ENCODE measurements at places on chromosomes 13 and 19. TPM values are rescaled to one million over a fixed set of nuclear protein-coding genes. Genes with fewer than 3 reads are reported as not detected.

DNA sequence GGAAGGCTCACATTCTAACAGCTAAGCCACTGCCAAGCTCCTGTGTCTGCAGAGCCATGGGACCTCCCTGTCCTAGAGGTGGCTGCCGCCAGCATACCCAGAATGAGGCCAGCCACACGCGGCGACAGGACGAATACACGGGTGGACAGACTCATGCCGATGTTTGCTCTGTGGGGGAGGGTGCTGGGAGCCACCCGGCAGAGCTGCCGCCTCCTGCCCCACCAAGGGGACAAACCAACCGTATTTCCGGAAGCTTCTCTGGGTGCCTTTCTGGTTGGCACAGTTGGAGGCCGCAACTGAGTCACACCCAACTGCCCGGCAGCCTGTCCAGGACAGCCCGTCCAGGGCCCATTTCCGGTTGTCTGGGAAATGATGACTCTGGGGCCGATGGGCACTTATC is 20.3 kb downstream of the C13orf46 start:
- no peak overlapping the region for H3K4me3 ChIP-seq
- peak; percentile 15 for DNase-seq
- no peaks in the 10 kb centered on the region for H3K36me3 ChIP-seq
- no peaks in the 10 kb centered on the region for H3K27me3 ChIP-seq

- H3K4me3 ChIP-seq, result no peak overlapping the region
- no peaks in the 10 kb centered on the region for H3K36me3 ChIP-seq
- H3K27ac ChIP-seq, result no peak overlapping the region
- H3K4me1 ChIP-seq, result no peaks in the 10 kb centered on the region
- no peak for DNase-seq
These were observed 44.4 kb downstream of the KLF5 start for GRCh38 chr13:73103238-73103637.

Gene ARGLU1
- total RNA-seq, result 19.9 TPM

Gene NLRP7
- not detected for total RNA-seq

DNA sequence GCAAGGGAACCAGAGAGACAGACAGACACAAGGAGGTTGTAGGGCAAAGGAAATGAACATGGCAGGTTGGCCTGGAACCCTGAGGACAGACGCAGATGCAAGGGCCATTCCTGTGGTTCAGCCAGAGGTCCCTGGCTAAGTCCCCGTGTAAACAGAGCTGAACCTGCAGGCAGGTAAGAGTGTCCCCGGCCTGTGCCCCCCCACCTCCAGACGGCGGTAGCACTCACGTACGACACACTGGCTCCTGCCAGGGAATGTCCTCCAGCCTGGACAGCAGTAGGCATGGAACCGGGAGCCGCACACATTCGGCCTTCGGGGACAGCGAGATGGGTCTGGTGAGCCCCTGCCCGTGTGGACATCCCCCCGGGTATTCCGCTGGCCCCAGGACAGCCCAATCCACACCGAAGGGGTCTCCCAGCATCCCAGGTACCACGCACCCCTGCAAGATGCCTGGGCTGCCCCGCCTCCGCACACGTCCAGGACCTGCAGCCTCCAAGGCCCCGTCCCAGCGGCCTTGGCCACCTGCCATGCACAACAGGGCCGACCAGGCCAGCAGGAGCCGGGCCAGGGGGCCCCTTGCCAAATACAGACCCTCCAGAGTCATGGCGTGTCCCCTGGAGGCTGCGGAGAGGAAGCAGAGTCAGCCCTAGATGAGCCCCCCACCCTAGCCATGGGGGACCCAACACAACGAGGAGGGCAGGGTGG is 2.4 kb downstream of the FBN3 start:
- no peak overlapping the region for H3K4me3 ChIP-seq
- no peak overlapping the region for H3K27ac ChIP-seq
- no peak for DNase-seq
- no peaks in the 10 kb centered on the region for H3K27me3 ChIP-seq
- no peaks in the 10 kb centered on the region for H3K4me1 ChIP-seq

GRCh38 chr13:27765650-27766049 is 26.6 kb upstream of the GSX1 start:
- no peaks in the 10 kb centered on the region for H3K36me3 ChIP-seq
- no peak overlapping the region for H3K27ac ChIP-seq
- DNase-seq, result no peak

DNA sequence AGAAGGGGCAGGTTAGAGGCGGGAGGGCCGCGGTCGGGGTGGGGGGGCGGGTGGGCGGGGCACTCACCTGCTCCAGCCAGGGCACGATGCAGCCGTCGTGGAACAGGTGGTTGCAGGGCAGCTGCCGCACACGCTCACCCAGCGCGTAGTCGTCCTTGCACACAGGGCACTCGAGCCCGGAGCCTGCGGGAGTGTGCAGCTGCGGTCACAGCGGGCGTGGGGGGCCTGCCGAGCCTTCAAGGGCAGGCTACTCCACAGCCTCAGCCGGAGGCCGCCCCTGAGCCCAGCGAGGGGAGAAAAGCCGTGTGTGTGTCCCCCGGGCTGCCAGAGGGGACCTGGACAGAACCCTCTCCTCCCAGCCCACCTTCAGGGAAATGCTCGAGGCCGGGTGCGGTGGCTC is 8.6 kb downstream of the FGF22 start:
- H3K36me3 ChIP-seq, result peaks cover 62% of the 10 kb centered on the region
- H3K27me3 ChIP-seq, result no peaks in the 10 kb centered on the region
- H3K4me1 ChIP-seq, result no peaks in the 10 kb centered on the region
- no peak overlapping the region for H3K4me3 ChIP-seq

Gene CEACAM21
- 1.3 TPM for total RNA-seq

Gene ZNF571
- total RNA-seq, result 1.2 TPM

GRCh38 chr19:4144666-4145249 is 8.7 kb upstream of the CREB3L3 start:
- DNase-seq, result no peak
- no peaks in the 10 kb centered on the region for H3K27me3 ChIP-seq
- H3K36me3 ChIP-seq, result no peaks in the 10 kb centered on the region
- H3K4me1 ChIP-seq, result peaks cover 45% of the 10 kb centered on the region
- no peak overlapping the region for H3K27ac ChIP-seq

DNA sequence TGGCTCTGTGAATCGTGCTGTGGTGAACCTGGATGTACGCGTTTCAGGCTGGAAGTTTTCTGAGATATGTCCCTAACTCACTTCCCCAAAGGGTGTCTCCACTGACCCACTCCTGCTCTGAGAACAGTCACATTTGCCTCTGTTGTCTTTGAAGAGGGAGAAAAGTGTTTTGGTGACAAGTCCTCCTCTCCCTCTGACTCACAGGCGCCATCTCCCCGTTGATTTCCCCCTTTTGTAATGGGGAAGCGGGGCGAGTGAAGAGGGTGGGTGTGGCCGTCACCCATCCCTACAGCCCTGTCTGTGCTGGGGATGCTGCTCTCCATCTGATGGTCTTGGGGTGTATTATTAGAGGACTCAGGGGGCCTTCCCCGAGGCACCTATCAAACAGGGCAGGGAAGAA is 9.6 kb downstream of the APC2 start:
- no peak overlapping the region for H3K4me3 ChIP-seq
- no peaks in the 10 kb centered on the region for H3K4me1 ChIP-seq
- no peaks in the 10 kb centered on the region for H3K36me3 ChIP-seq
- no peaks in the 10 kb centered on the region for H3K27me3 ChIP-seq
- DNase-seq, result no peak
- no peak overlapping the region for H3K27ac ChIP-seq

DNA sequence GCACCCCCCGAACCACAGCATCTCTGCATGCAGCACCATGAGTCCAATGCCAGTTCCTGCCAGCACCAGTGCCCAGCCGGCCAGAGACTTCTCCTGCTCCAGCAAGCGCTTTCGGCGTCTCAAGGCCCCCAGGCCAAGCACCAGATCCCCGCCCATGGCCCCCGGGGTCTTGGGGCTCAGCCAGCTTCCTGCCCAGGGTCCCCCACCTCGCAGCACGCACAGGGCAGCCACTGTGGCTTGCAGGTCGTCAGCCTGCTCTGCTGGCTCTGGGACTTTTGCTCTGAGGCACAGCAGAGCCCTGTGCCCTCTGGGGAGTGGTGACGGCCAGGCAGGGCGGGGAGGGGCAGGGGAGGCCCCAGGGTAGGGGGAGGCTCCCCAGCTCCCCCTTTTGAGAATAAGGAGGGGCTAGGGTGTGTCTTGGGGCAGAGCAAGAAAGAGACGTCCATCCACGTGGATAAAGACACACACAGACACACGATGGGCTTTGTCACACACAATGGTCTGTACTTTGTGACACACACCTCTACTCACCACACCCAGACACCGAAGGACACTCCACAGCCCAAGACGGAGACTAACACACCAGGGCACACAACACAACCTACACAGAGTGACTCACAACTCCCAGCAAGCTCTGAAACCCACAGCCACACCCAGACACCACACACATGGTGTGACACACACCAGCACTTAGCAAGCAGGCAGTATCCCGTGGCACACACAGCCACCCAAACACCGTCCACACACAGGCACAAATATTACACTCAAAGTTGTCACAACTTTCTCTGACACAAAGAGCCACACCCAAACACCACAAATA is at the start of gene KCNN4:
Gene KCNN4 (minus strand): TSS at position 268 of the 820 bp plus-strand sequence. CDS start 112 bp downstream, at position 156.
- H3K4me3 ChIP-seq, result no peak within 1 kb of the TSS
- no peaks in the 10 kb centered on the region for H3K36me3 ChIP-seq
- H3K27me3 ChIP-seq, result no peaks in the 10 kb centered on the region
- DNase-seq, result no peak
- H3K27ac ChIP-seq, result no peak within 1 kb of the TSS

- H3K4me1 ChIP-seq, result no peaks in the 10 kb centered on the region
- peaks cover 32% of the 10 kb centered on the region for H3K27me3 ChIP-seq
- H3K4me3 ChIP-seq, result no peak within 1 kb of the TSS
- no peak within 1 kb of the TSS for H3K27ac ChIP-seq
These were observed at the start of gene APC2 for GRCh38 chr19:1449467-1450442. Gene APC2, plus strand, starts transcription at chr19:1450121. Its CDS starts 2,881 bp downstream, at chr19:1453002.

DNA sequence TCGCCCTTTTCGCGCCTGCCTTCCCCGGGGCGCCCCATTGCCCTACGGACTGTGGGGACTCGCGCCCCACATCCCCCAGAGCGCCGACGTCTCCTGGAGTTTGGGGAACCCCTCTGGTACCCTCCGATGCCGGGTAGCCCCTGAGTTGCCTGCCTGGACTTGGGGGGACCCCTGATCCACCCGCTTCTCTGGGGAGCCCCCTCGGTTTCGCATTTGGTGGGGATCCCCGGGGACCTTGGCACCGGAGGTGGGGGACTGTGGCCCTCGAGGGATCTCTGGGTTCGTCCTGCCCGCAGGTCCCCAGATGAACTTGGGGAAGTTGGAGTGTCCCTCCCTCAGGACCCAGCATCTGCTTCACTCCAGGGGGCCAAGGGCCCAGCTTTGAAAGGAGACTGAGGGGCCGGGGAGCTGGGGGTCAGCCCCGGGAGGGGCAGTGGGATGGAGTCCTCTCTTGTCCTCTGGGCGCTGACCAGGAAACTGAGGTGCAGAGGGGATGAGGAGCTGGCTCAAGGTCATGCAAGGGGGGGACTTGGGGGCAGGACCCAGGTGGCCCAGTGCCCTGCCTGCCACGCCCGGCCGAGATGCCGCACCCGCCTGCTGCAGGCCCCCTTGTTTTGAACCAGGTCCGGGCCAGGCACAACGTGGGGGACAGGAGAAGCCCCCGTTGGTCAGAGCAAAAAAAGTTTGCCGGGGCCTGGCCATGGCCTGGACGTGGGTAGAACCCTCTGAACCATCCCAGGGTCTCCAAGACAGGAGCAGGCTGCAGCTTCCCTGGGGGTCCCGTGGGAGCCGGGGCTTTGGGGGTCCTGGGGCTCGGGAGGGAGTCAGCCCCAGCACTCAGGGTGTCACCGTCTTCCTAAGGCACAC is 1.0 kb downstream of the EFNA2 start:
- H3K4me3 ChIP-seq, result peak overlapping the region; percentile 46
- DNase-seq, result no peak
- no peaks in the 10 kb centered on the region for H3K4me1 ChIP-seq
- H3K36me3 ChIP-seq, result no peaks in the 10 kb centered on the region

- H3K27ac ChIP-seq, result no peak overlapping the region
- H3K4me1 ChIP-seq, result no peaks in the 10 kb centered on the region
- no peak for DNase-seq
- H3K27me3 ChIP-seq, result no peaks in the 10 kb centered on the region
- no peak overlapping the region for H3K4me3 ChIP-seq
- H3K36me3 ChIP-seq, result no peaks in the 10 kb centered on the region
These were observed 131.1 kb upstream of the NBEA start for GRCh38 chr13:34810996-34811395.

Gene IL12RB1
- total RNA-seq, result 0.66 TPM

- no peaks in the 10 kb centered on the region for H3K36me3 ChIP-seq
- H3K27me3 ChIP-seq, result no peaks in the 10 kb centered on the region
- H3K4me3 ChIP-seq, result no peak overlapping the region
- H3K4me1 ChIP-seq, result no peaks in the 10 kb centered on the region
These were observed 9.4 kb upstream of the NUP62 start for GRCh38 chr19:49938662-49939061.

Gene ITPKC
- 14.2 TPM for total RNA-seq

Gene IGLON5
- 0.35 TPM for total RNA-seq

GRCh38 chr19:45168767-45169351 is 8.1 kb upstream of the NKPD1 start:
- no peak overlapping the region for H3K27ac ChIP-seq
- H3K36me3 ChIP-seq, result no peaks in the 10 kb centered on the region
- DNase-seq, result no peak
- no peak overlapping the region for H3K4me3 ChIP-seq
- no peaks in the 10 kb centered on the region for H3K27me3 ChIP-seq

GRCh38 chr13:68697551-68697950 is 1410.1 kb upstream of the ATXN8OS start:
- no peaks in the 10 kb centered on the region for H3K27me3 ChIP-seq
- DNase-seq, result no peak
- H3K4me1 ChIP-seq, result no peaks in the 10 kb centered on the region
- H3K4me3 ChIP-seq, result no peak overlapping the region
- H3K27ac ChIP-seq, result no peak overlapping the region
- H3K36me3 ChIP-seq, result no peaks in the 10 kb centered on the region

Gene HSD17B14
- 6.9 TPM for total RNA-seq

- H3K36me3 ChIP-seq, result peaks cover 13% of the 10 kb centered on the region
- H3K4me3 ChIP-seq, result no peak overlapping the region
These were observed 162.5 kb downstream of the LMO7 start for GRCh38 chr13:75798353-75799255.

DNA sequence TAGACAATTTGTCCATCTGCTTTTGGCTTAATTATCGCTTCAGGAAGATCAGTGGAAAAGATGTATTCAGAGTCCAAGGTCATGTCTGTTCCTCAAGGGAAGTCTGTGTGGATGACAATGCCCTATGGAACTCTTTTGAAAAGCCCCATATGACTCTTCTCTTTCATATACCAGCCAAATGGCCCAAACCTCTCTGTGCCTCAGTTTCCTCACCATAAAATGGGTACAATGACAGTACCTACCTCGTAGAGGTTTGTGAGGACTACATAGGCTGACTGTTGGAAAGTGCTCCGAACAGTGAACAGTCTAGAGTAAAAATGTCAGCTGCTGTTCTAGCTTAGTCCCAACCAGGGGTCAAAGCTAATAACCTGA is 104.6 kb downstream of the COL4A2 start:
- no peaks in the 10 kb centered on the region for H3K4me1 ChIP-seq
- H3K4me3 ChIP-seq, result no peak overlapping the region
- H3K27ac ChIP-seq, result peak overlapping the region; percentile 52
- H3K36me3 ChIP-seq, result no peaks in the 10 kb centered on the region
- DNase-seq, result no peak

DNA sequence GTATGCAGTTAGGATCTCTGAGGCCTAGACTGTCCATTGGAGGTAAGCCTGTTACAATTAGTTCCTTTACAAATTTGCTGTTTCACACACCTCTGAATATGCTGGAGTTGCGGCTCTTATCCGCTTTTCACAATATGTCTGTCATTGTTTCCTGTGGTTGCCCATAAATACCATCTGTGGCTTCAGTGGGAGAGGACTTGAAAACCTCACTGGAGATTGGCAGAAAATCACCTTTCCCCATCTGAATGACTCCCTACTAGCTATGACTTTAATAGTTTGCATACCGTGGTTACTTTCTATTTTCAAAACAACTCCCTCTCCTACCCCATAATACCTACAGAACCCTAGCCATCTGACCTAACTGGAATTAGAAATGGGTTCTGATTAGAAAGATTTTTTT is 454.3 kb downstream of the PCDH17 start:
- no peak overlapping the region for H3K4me3 ChIP-seq
- H3K27ac ChIP-seq, result no peak overlapping the region
- no peak for DNase-seq
- H3K4me1 ChIP-seq, result no peaks in the 10 kb centered on the region
- no peaks in the 10 kb centered on the region for H3K27me3 ChIP-seq

Measured in right lobe of liver (tissue), 6 donors.